B cell (primary cell): ENCODE measurements at places on chromosomes 3 and 15. TPM values are rescaled to one million over a fixed set of nuclear protein-coding genes. Genes with fewer than 3 reads are reported as not detected.

DNA sequence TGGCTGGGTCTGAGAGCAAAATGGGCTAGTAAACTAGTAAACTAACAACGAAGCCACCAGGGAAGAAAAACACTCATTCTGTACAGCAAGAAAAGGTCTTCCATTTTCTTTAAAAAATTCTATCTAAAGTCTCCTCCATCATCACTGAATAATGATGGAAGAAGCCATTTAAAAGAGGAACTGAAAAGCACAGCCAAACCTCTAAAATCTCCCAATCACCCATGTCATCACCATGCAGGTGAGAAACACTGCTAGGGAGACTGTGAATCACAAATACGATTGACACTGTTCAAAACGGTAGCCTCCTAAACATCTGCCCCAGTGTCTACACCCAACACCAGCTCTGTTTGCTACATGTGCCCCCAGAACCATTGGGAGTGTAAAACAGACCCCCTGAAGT is 140.4 kb downstream of the RORA start:
- no peak for DNase-seq

Gene WWTR1
- total RNA-seq, result 0.92 and 2.3 TPM in 2 replicates

- DNase-seq, result no peak
These were observed 17.6 kb downstream of the CTSH start for GRCh38 chr15:78927077-78927790.

DNA sequence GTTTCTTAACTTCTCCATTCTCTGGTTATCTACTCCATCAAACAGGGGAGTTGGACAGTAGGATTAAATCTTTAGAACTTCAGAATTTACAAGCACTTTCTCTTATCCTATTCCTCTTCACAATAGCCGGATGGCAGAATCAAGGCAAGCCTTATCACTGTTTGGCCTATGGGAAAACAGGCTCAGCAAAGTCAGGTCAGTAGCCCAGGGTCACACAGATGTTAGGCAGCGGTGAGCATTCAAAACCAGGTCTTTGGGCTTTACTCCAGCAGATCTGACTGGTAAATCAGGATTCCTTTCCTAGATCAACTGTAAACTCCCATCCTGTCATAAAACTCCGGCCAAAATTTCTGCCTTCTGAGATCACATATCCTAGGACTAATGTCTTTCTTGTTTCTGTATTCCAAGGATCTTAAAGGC is 258.4 kb downstream of the OPA1 start:
- no peak for DNase-seq

DNA sequence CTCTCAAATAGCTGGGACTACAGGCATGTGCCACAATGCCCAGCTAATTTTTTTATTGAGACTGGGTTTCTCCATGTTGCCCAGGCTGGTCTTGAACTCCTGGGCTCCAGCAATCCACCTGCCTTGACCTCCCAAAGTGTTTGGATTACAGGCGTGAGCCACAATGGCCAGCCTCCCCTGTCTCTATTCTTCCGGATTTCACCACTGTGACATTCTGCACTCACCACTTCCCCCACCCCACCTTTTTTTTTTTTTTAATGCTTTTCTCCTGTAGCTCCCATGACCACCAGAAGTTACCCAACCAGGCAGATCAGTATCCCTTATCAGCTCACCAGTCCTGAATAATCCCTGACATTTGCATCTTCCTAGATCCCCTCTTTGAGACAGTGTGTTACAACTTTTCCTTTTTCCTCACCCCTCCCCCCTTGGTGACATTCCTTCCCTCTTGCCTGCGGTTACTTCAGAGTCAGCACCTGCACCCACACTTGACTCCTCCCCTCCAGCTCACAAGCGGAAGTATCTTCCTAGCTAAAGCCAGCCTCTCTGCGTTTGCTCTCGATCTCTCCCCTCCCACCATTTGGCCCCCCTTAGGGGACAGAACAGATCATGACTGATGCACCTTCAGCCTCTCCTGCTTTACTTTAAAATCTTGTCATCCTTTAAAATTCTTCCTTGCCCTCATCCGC is 13.5 kb upstream of the ZNF592 start:
- peak; percentile 91 for DNase-seq

Gene CHL1
- 16.4 and 18.0 TPM in 2 replicates for total RNA-seq

DNA sequence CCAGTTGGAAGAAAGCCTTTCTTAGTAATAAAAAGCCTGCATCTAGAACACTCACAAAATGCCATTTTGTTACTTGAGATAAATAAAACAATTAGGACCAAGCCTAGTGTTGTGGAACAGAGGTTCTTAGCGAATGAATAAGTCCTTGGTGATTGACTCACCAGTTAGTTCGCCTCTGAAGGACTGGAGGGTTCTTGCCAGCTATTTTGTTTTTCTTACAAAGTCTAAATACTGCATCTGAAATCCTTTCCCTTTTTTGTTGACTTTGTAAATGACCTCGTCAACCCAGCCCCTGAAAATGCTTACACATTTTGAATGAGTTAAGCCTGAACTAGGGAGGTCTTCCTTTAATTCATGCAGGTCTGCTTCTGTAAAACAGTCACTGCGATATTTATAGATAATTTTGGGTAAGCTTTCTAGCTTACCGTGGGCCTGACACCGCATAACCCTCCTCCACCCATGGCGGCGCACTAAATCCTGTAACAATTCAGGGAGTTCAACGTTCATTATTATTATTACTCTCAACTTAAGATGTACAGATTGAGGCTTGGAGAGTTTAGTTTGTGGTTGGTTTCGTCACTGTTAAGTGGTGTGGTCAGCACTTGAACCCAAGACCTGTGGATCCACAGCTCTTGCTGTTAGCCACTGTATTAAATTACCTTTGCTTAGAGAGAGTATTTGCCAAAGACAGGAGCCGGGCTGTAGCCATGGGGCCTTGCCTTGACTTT is 45.0 kb upstream of the SACM1L start:
- no peak for DNase-seq

DNA sequence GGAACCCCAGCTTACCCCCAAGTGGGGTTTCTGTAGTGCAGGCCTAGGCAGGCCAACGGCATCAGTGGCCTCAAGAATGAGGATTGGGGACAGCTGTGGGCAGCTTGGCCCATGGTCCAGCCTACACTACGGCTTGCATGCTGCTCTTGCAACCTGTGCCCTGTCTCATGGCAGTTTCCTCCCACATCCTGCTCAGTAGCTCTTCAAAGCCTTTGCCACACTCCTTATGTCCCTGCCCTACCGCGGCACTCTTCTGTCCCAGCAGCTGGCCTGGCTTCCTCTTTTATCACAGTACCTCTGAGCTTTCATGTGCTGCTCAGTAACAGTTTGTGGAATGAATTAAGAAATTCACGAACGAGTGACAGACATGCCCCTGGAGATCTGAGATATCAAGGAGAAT is 431.0 kb downstream of the EPHB1 start:
- no peak for DNase-seq

Gene SH2D7
- total RNA-seq, result not detected in 2 replicates

GRCh38 chr3:41915353-41915752 is 46.5 kb downstream of the ULK4 start:
- no peak for DNase-seq

- no peak for DNase-seq
These were observed 80.1 kb downstream of the CCNL1 start for GRCh38 chr3:157079676-157080369.

GRCh38 chr3:196537319-196537984 is 22.3 kb upstream of the SMCO1 start:
- DNase-seq, result peak; percentile 69

- DNase-seq, result no peak
These were observed 255.8 kb downstream of the MEIS2 start for GRCh38 chr15:36844534-36844998.

GRCh38 chr15:51736751-51737521 is 519 bp downstream of the LYSMD2 start:
- DNase-seq, result peak; percentile 81

DNA sequence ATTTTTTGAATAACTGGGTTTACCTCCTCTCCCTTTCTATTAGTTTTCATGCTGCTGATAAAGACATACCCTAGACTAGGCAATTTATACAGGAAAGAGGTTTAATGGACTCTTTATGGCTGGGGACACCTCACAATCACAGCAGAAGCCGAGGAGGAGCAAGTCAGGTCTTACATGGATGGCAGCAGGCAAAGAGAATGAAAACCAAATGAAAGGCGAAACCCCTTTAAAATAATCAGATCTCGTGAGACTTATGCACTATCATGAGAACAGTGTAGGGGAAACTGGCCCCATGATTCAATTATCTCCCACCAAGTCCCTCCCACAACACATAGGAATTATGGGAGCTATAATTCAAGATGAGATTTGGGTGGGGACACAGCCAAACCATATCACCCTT is 2.0 kb upstream of the RSL24D1 start:
- DNase-seq, result no peak

Gene SPRED1
- 1.2 and 2.1 TPM in 2 replicates for total RNA-seq

DNA sequence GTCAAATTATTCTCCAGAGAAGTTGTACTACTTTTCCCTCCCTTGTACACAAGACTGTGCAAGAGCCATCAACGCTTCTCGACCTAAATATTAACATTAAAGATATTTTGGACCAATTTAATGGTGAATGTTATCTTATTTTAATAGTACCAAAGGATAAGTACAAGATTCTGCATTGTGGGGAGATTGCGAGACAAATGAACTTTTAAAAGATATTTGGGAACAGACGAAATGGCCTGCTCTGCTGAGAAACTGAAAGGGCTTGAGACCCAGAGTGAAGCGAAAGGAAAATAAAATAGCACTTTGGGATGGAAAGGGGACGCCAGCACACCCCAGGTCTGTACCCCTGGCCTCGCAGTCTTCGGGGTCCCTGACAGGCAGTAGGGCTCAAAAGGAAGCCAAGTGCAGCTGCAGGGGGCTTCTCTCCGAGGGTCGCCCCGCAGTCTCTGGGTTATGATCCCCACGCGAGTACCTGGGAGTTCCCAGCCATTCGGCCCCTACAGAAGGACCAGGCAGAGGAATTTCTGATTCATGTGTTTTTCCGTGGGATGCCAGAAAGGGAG is 97.6 kb upstream of the VGLL3 start:
- DNase-seq, result no peak

Gene OXNAD1
- total RNA-seq, result 11.2 and 12.3 TPM in 2 replicates

- DNase-seq, result no peak
These were observed 44.2 kb downstream of the MKRN2 start for GRCh38 chr3:12601072-12601471.

Gene SEMA3G
- total RNA-seq, result 0.27 and 0.42 TPM in 2 replicates

DNA sequence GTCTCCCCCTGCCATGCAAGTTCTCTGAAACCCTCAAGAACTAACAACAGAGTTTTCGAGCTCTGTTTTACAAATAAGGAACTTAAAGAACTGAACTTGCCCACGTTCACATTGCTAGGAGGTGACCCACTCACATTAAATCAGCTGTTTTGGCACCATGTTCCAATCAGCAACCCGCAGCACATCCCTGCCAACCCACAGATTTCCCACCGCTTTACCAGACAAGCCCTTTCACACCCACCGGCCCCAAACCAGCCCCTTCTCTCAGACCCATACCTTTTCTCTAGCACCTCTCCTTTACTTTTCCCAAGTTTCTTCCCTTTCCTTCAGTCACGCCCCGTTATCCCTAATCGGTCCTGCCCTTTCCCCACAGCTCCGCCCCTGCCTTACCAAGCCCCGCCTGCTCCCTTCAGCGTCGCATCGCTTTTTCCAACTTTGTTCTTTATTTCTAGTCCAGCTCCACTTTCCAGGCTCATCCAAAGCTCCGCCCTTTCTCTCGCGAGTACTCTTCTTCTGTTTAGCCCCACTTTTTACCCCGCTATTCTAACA is 804 bp upstream of the BRPF1 start:
- DNase-seq, result no peak

DNA sequence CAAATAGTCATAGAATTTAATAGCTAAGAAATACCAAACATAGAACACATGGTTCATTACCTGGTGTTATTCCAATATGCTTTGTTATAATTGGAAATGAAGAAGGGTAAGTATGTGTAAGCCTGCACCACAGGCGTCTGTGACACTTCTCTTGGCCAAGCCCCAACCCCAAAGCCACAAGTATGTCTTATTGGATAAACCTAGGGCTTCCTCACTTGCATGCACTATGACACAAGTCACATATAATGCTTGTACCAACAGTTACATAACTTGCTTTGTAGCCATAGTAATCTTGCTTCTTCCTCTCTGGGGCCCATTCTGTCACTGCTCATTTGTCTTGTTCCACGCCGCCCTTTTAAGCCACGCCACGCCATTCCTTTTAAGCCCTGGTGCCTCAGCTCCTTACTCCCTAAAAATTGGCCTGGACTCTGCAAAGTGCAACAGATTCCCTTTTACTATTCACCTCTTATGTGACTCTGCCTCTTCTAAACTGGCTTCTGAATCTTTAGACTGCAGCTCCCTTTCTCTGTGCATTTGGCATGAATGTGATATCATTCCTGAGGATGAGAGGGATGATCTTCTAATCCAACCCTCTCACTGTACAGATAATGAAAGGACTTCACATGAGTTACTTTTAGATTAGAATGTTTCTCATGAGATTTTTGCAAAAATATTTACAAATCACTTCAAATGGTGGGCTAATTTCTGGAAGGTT is 48.1 kb upstream of the EPHA3 start:
- DNase-seq, result no peak

- DNase-seq, result no peak
These were observed 30.0 kb downstream of the KLHL25 start for GRCh38 chr15:85764649-85765277.
